Activated CD8-positive, alpha-beta memory T cell treated with anti-CD3 and anti-CD28 coated beads for 1 hour (primary cell): ENCODE measurements at places on chromosomes 7 and 10.

DNA sequence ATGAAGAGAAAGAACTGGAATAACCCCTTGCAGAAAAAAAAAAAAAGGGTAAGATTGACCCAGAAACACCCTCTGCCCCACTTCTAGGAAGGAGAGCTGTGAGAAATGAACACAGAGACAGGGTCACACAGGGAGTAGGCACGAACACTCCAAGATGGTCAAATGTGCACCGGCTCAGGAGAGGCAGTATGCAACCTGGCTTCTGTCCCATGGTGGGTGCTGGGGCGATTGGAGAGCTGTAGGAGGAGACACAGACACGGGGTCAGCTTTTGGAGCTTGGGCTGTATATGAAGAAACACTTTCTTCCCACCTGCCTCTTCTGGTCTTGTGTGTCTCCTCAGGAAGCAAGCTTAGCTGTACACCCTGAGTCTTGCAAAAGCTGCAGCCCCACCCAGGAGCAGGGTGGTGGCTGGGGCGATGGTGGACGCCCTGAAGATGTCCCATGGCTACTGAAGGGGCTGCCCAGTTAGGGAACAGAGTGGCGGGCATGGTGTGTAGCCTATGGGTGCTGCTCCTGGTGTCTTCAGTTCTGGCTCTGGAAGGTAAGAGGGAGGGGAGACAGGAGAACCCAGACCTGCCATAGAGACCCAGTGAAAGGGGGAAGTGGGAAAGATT lies 8.0 kb downstream of the EPHB6 start:
- DNase-seq, result no peak

GRCh38 chr7:137591421-137591837 lies 247.9 kb upstream of the PTN start:
- DNase-seq, result no peak

DNA sequence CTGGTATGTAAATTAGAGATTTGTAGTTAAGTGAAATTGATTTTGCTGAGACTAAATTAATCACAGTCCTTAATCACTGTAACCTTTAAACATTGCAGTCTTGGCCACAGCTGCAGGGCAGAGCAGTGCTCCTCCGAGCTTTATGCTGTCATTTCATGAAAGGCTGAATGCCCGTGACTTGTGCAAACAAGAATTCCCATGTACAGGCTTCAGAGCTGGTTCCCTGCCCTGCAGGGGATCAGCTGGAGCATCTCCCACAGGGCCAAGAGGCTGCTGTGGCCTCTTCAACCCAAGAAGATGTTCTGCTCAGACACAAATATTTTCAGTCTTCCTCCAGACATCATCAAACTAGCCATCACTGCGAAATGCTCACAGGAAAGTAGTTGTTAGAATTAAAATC lies 419.1 kb downstream of the AUTS2 start:
- DNase-seq, result no peak

- DNase-seq, result no peak
Measured at GRCh38 chr7:13257661-13258060, 570.2 kb downstream of the ARL4A start.

DNA sequence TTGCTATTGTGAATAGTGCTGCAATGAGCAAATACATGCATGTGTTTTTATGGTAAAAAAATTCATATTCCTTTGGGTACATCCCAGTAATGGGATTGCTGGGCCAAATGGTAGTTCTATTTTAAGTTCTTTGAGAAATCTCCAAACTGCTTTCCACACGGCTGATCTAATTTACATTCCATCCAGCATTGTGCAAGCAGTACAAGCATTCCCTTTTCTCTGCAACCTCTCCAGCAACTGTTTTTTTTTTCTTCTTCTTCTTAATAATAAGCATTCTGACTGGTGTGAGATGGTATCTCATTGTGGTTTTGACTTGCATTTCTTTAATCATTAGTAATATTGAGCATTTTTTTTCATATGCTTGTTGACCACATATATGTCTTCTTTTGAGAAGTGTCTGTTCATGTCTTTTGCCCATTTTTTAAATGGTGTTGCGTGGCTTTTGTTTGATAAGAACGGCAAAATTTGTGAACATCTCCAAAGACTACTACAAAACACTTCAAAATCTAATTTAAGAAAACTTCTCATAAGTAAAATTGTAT lies 136.1 kb upstream of the MYO3A start:
- no peak for DNase-seq
